ENCODE measurements at places on chromosomes 7 and 10.

DNA sequence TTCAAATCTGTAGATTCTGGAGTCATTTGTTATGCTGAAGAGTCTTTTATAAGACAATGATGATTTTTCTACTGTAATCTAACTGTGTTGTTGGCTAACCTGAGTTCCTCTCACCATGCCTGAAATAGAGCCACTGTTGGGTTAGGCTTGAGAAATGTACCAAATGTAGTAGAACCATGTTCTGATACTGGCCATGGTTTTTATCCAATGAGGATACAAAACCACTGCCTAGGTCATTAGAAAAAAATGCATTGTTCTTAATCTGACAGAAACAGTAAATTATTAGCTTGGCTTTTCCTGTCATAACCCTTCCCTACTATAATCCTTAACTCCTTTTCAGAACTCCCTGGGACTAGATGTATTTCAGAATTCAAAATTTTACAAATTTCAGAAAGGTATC lies 86.6 kb downstream of the RAPGEF5 start:
- no peak for DNase-seq

DNA sequence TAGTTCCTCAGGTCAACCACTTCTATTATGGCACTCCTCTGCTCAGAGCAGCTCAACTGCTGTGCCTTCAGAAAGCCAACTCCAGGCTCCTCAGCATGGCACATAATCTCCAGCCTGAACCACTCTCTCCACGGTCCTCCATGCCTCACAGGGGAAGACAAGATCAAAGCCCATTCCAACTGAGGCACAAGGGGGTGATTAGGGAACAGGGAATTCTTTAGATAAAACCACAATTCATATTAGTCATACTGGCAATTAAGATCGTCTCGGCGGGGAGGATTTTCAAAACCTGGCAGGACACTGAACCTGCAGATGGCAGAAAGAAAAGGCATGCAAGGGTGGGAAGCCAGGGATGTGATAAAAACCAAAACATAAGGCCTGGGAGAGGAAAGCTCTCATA lies 361.6 kb downstream of the FGFR2 start:
- DNase-seq, result no peak

- no peak for DNase-seq
These were observed 343.3 kb upstream of the MKI67 start for GRCh38 chr10:128469515-128469914.

- DNase-seq, result no peak
These were observed 549.6 kb downstream of the INHBA start for GRCh38 chr7:41153268-41153667.

DNA sequence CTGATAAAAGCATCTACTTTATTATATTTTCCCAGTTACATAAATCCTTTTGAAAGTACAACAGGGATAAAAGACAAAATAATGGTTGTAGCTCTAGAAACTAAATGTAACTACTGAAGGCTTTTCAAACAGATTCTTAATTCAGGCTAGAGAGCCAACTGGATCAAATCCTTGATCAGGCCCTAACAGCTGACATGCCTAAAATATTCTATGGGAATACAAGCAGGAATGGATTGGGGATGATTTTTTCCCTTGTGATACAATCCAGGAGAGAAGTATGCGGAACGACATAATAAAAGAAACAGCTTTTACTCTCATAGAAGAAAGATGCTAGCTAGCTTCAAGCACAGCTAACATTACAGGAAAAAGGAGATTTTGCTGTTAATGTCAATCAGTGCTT lies 49.0 kb downstream of the NT5C2 start:
- DNase-seq, result no peak

DNA sequence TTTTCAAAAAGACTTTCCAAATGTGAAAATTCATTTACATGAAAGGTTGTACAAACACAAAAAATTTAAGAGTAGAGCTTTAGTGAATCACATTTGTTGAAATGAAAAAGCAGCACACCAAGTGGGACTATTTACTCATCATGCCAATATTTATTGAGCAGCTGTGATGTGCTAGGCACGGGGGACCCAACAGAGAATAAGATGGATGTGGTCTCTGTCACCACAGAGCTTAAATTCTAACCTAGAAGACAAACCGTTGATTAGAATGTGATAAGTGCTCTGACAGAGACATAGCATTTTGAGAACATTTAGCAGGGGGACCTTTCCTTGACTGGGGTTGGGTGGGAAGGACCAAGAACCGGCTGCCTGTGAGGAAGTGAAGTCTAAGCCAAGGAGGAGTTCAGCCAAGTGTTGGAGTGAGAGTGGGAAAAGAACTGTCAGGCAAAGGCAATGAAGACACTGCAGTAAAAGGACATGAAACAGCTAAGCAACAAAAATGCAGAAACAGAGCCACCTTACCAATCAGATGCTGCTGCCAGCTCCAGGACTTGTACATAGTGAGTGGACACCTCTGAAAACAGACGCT lies 19.1 kb downstream of the ADAM12 start:
- no peak for DNase-seq

DNA sequence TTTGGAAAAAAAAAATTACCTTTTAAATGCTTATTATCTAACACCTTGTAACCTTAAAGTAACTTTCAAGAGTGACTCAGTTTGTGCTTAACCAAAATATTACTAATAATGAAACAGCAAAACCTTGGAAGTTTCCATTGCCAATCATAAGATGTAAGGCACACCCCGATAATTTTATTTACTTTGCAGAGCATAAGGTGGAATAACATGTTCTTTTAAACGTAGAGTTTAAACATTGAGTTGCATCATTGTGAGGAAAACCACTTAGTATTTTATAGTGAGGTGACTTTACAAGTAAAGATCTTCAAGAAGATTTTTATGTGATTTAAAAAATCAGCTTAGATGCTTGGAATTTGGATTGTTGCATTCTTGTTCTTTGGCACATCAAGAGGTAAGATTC lies at the start of gene PNLIPRP3:
PNLIPRP3 (plus strand) TSS at position 177 of the 400 bp plus-strand sequence; CDS start at position 343, 166 bp downstream.
- no peak for DNase-seq

DNA sequence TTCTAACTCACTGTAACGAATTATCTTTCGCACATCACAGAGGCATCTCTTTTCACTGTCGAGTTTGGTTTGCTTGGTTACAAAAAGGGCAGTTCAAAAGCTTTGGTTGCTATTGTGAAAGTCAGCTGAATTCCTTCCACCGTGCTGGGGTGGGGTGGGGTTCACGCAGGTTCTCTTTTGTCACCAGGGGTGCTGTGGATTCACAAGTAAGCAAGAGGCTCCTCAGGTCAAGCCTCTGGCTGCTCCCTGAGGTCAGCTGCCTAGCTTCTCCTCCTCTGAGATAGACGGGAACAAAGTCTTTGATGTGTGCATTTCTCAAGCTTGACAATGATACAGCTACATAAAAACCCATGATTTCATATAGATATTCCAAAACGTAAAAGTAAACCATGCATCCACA lies 47.7 kb downstream of the EGFR start:
- DNase-seq, result no peak

DNA sequence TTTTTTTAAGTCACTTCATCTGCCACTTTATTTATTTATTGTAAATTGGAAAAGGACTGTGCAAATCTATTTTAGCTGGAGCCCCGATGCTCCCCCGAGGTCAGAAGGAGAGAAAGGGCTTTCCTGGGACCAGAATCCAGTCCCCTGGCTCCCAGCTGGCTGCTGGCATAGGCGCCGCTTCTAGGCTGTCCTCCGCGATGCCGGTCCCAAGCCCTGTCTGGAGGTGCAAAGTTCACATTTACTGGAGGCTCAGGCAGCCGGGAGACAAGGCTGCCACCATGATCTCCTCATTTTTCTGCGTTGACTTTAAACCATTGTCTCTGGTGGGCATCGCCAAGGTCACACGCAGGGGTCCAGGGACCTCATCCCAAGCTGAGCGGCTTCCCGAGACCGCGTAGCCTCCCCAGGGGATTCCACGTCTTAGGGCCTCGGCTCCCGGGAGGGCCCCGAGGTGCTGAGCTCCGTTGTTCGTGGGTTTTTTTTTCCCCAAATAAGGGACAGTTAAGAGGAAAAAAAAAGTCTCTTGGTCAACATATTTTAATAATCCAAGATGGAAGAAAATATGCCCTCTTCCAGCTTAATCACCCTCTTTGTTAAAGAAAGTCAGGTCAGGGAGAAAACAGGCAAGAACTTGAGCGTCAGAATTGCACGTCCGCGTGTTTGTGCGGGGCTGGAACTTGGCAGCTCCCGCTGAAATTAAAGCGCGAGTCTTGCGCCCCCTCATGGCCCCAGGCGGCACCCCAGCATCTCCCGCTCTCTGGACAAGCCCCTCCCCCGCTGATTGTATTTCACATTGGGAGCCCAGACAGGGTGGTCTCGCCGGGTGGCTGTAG lies 11.9 kb downstream of the RGR start:
- DNase-seq, result peak; percentile 32

DNA sequence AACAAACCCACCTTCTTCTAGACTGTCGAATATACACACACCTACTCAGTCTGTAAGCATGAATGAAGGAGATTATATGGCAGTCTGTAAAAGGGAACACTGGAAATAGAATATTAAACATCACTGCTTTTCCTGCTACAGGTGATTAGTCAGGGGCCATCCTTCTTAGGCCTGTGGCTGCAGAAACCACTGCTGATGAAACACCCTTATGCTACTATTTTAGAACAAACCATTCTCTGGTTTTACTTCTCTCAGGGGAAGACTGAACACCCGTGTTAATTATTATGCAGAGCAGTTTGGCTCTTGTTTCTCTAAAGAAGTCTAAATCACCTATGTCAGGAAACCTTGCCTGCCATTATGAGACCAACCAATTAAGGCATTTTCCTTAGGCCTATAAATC lies 351.1 kb upstream of the KLF6 start:
- DNase-seq, result no peak

DNA sequence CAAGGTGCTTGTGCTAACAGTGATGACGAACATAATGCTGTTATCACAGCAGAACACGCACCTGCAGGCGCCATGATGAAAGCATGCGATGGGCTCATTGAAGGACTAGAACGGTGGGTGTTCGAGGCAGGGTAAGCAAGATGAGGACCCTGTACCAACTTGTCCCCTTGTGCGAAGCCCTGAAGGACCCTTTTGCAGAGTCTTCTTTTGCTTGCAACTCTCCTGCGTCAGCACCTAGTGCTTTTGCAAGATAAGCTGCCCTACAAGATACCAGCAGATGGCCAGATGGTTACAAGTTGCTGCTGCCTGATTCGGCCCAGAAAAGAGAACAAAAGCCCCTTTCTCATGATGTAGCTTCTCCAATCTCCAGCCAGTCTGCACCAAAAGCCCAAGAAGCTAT lies 4.2 kb upstream of the IL15RA start:
- DNase-seq, result no peak

DNA sequence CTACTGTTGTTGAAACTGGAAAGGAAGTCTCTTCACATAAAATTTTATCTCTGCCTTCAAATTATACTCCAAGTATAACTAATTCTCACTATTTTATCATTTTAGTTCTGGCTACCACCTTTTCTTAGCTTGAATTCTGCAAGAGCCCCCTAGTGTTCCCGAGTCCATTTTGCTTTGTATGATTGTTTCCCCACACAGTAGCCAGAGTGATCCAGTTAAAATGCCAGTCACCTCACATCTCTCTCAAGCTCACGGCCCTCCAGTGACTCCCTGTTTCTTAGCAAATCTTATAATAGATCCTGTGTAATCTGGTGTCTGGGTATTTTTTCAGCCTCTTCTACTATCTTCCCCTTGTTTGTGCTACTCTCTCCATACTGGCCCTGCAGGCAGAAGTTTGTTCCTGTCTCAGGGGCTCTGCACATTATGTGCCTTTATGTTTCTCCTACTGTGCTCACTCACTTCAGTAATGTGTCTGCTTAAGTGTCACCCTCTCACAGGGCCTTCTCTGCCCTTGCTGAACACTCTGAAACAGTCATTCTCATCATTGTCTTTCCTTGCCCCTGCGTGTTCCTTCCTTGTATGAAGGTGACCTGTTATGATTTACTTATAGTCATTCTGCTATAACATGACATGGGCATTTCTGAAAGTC lies 8.9 kb downstream of the WAC start:
- no peak for DNase-seq

- DNase-seq, result no peak
These were observed 105.2 kb downstream of the GSAP start for GRCh38 chr7:77310982-77311381.

DNA sequence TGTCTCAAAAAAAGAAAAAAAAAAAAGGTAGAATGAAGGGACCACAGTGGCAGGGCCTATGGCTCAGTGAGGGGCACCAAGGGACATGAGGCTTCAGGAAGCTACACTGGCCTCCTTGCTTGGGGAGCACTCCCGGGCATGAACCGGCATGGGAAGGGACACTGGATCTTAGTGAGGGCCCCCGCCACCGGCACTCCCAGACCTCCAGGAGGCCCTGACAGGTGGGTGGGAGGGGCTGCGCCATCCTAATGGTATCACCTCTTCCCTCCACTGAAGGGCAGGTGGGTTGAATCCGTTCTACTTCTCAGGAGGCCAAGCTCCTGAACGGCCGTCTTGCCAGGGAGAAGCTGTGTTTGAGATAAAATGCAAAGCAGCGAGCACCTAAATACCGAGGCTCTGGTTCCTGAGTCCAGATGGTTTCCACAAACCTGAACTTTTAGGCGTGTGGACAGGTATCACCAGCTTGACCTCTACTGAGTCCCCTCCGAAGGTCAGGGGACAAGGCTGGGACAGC lies 69.8 kb downstream of the C10orf143 start:
- no peak for DNase-seq

- DNase-seq, result no peak
These were observed 73.3 kb upstream of the MTPN start for GRCh38 chr7:136050462-136050847.

DNA sequence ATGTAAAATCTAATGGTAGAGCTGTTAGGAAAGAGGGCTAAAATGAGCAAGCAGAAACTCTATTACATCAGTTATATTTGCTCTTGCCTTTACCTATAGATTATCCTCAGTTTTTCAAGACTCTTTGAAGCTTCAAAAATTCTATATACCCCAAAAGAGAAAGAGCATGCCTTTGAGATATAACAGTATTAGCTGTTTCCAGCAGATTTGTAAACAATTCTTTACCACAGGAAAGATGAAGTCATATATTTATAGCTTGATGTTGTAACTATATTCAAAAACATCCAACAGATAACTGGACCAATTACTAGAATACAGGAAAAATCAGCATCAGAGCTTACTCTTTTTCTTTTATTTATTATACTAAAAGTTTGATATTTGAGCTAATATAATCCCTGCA lies 416.2 kb upstream of the TPK1 start:
- DNase-seq, result no peak

DNA sequence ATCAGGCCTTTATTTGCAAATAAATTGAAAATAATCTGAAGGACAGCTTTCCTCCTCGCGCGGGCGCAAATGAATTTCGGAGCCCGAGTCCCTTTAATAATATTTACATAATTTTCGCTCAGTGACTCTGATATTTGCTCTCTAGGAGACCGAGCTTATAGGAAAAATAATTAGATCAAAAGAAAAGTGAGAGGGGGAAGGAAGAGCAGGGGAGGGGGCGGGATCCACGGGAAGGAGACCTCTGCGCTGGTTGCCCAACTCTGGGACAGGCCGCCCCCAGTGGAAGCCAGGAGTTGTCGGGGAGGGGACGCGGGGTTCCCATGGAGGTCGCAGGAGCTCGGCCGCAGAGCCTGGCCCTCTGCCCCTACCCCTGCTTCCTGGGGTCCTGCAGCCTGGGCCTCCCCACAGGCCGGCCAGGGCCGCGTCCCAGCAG lies 5.8 kb downstream of the UNCX start:
- no peak for DNase-seq

- DNase-seq, result peak; percentile 37
These were observed 34.1 kb downstream of the PNLIPRP2 start for GRCh38 chr10:116654816-116655215.

Measured in Jurkat, Clone E6-1 (cell line).